ENCODE measurements at places on chromosomes 16 and 17.

- DNase-seq = peak; percentile 20
These were observed 13.1 kb upstream of the SEPHS2 start for GRCh38 chr16:30458561-30459394.

DNA sequence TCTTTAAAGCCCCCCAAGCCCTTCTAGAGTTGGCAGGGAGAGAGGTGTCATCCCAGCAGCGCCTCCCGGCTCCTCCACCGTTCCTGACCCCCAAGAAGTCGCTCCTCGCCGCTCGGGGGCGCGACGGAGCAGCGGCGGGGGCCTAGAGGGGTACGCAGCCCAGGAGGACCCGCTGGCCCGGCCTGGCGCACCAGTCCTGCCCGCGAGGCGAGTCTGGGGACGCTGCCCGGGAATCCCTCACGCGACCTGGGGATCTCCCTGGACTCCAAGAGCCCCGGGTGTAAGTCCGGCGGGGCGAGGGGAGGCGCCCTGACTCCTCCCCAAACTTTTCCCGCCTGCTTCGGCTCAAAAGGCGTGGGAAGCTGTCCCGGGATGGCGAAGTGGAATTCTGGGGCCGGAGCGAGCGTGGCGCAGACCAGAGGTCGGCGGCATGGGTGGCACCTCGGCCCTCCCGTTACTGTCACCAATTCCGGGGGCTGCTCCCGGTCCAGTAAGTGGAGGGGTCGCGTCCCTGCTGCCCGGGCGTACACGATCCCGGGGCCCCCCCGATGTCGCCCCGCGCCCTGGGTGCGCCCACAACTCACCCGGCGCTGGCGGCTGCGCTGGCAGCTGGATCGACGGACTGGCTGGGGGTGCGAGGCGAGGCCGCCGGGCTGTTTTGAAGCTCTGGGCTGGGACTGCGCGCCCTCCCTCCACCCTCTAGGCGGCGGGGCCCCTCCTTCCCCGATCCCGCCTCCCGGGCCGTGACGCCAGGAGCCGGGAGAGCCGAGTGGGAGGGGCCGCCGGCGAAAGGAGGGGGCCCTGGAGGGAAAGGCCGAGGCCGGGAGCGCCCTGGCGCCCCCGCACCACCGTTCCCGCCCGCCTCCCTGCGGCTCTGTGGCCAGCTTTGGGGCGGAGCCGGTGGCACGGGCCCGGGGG lies at the start of gene EMP2:
TSS of gene EMP2 (minus strand) at position 634 of the 918 bp plus-strand sequence. CDS start 32,981 bp downstream, outside the sequence.
- peak; percentile 56 for DNase-seq

GRCh38 chr16:74729783-74730683 lies 29.4 kb upstream of the MLKL start:
- no peak for DNase-seq

GRCh38 chr17:77322514-77323412 lies 182.0 kb downstream of the SEC14L1 start:
- peak; percentile 66 for DNase-seq

GRCh38 chr17:81251709-81252301 lies 12.7 kb downstream of the NDUFAF8 start:
- peak; percentile 85 for DNase-seq

DNA sequence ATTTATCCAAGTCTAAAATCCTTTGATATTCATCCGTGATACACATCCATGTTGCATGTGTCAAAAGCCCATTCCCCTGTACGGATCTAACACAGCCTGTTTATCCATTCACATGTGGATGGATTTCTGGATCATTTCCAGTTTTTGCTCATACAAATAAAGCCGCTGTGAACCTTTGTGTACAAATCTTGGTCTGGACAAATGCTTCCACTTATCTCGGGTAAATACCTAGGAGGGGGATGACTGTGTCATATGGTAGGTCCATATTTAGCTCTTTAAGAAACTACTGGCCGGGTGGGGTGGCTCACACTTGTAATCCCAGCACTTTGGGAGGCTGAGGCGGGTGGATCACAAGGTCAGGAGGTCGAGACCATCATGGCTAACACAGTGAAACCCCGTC lies 6.3 kb upstream of the TBCD start:
- no peak for DNase-seq

Data from SK-N-DZ (cell line).